Daoy (cell line): ENCODE measurements at places on chromosomes 5 and 9. TPM values are rescaled to one million over a fixed set of nuclear protein-coding genes. Genes with fewer than 3 reads are reported as not detected.

ANKRD34B gene
- total RNA-seq, result 0.06 TPM in 1 of 2 replicates, not detected in the other

NUTM2G gene
- under 0.01 TPM in 1 of 2 replicates, not detected in the other for total RNA-seq

GRCh38 chr9:73104342-73104741 lies 47.3 kb upstream of the ANXA1 start:
- no peak for DNase-seq

DNA sequence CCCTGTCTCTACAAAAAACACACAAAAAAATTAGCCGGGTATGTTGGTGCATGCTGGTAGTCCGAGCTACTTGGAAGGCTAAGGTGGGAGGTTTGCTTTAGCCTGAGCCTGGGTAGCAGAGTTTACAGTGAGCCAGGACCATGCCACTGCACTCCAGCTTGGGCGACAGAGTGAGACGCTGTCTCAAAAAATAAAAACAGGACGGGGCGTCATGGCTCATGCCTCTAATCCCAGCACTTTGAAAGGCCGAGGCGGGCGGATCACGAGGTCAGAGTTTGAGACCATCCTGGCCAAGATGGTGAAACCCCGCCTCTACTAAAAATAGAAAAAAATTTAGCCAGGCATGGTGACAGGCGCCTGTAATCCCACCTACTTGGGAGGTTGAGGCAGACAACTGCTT lies 40.3 kb downstream of the UBE2D2 start:
- DNase-seq, result no peak

DNA sequence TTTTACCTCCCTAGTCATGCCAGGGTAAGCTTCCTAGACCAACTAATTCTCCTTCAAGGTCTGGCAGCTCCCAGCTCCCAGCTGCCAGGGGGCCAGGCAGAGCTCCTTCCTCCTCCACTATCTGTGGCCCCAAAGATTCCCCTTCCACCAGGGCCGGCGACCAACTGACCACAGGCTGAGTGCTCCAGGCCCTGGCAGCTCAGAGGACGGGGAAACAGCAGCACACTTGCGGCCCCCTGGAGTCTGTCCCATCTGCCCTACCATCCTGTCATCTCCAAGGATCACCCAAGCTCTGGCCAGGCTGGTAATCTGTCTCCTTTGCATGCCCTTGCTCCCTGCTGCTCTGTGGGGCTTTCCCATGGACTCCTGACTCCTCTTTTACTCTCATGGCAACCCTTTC lies 31.2 kb upstream of the BASP1 start:
- peak; percentile 29 for DNase-seq

DNA sequence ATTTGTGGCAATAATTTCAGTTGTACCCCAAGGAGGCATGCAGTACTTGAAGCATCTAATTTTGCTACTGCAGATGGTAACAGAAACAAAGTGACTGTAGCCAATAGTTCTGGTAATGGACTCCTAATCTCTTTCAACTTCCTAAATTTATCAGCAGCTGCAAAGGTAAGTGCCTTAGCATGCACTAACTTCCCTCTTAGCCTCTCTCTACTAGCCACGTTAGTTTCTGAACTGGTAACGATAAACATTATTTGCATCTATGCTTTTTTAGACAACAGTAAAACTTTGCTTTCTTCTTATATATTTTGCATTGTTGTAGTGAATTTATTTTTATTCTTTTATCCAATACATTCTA lies 6.2 kb upstream of the CKS2 start:
- no peak for DNase-seq

- DNase-seq, result peak; percentile 50
Measured at GRCh38 chr5:10329820-10330481, 22.2 kb upstream of the CMBL start.

- no peak for DNase-seq
Measured at GRCh38 chr5:172573120-172573882, 67.8 kb upstream of the NEURL1B start.

GRCh38 chr5:160033546-160034252 lies 24.8 kb downstream of the TTC1 start:
- no peak for DNase-seq
